ENCODE measurements at places on chromosomes 2 and 18.

DNA sequence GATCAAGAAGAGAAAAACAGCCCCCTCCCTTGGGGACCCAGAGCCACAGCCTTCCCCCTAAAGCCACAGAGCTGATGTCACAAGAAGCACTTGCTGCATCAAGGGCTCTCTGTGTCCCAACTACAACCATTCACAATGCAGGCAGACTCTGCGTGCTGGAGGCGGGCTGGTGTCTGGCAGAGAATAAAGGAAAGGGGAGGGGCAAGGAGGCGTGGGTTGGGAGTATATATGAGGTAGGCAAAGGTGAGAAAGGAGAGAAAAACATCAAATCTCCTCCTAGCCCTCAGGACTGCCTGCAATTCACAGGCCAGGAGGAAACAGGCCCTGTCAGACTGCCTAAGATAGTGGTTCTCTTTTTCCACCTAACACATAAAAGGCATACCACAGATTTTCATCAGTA lies 48.8 kb upstream of the IHH start:
- no peak for DNase-seq

- DNase-seq: no peak
Measured at GRCh38 chr2:72995430-72996116, 75.9 kb downstream of the SFXN5 start.

DNA sequence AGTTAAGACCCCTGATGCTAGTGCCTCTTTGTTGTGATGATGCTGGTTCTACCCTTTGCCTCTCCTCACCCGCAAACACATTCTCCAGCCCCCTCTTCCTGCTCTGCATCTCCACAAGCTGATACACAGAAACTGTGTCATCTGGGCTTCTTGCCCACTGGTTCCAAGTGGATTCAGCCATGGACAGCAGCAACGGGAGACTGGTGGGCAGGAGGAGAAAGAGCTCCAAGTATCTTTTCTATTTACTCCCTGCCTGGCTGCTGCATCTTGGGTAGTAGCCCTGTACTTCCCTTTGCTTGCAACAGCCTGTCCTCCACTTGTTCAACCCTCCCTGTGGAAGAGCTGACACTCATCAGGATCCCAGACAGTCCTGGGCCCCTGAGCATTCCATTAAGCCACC lies 655.1 kb upstream of the RAB6C start:
- DNase-seq: no peak

GRCh38 chr18:79379931-79380815 lies 15.6 kb upstream of the NFATC1 start:
- no peak for DNase-seq
